NCI-H1417 (cell line): ENCODE measurements at places on chromosomes 2 and 18.

- no peak for DNase-seq
Observed at GRCh38 chr2:101297383-101297782, 11.1 kb downstream of the RNF149 start.

- no peak for DNase-seq
Observed at GRCh38 chr2:28726177-28726576, 25.5 kb upstream of the PPP1CB start.

GRCh38 chr2:137813176-137813575, 151.1 kb upstream of the HNMT start:
- no peak for DNase-seq

GRCh38 chr2:10042301-10043161, 819 bp upstream of the KLF11 start:
- DNase-seq: peak; percentile 92

DNA sequence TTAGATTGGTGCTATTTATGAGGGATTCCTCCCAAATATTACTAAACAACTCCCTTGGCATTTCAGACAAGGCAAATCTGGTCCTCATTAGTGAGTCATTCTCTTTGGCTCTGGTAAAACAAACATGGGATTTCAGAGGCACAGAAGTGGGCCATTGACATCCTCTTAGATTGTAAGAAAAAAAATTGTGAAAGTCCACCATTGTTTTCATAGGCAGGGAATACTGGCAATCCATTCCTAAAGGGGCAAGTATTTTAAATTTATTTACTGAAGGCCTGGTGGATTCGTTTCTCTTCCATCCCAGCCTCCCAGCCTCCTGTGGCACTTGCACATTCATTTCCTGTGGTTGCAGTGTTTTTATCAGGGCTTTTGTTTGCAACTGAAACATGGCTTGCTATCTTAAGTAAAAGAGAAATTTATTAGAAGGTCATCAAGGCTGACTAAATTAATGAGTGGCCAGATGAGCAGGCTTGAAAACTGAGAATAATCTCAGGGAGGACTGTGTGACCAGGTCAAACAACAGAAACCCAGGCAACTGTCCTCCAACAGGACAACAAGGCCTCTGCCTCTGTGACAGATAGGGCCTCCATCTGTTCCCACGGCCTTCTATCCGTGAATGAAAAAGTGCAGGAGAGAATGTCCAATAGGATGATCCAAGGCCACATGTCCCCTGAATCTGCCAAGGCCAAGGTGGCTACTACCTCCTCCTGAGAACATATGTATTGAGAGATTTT, 23.1 kb upstream of the TNFAIP6 start:
- DNase-seq: peak; percentile 3

DNA sequence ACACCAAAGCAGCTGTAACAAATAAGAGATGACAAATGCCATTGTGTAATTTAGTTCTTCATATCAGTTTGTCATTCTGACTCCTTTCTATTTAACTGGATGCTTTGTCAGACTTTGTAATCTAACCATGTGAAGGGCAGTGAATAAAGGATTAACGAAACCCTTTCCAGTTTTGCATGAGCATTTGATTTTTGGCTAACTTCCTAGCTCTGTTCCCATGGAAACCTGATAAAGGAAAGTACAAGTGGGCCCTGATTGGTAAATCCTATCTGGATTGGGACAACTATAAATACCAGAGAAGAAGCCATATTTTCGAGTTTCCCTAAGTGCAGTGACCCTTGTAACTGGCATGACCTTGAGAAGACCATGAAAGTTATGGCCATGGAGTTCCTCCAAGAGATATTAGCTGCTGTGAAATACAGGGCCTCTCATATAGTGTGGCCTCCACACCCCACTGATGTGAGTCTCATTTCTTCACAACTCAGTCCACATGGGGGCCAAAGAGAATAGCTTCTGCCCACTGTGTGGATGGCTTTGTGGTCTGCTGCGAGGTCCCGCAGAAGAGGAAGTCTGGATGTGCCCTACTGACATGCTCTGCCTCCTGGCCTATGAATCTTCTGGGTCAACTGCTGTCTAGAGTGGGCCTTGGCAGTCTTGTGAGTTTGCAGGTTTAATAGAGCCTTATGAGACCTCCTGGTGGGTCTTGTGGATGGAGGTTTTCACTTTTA, 38.2 kb upstream of the CYP1B1 start:
- no peak for DNase-seq

GRCh38 chr2:200252265-200253067, 54.0 kb upstream of the SPATS2L start:
- DNase-seq: no peak

GRCh38 chr2:54486766-54487165, 30.6 kb downstream of the SPTBN1 start:
- no peak for DNase-seq

DNA sequence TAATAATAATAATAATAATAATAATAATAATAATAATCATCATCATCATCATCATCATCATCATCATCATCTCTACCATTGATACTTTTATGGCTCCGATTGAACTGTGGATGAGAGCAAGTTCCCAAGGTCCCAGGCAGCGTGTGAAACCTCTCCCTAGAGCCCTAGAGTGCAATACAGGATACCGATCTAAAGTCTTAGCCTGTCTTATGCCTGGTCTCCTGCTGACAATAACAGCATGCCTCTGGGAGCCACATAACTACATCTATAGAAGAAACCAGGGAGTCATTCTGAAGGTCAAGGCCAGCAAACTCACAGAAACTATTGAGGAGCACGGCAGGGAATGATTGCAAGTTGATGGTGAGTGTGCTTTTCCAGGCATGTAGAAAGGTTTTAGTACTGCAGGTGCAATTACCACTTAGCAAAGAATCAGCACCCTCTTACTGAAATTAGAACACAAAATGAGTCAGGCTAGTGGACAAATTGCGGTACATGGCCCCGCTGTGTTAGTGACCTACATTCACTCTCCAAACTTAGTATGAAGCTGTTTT, 457.2 kb upstream of the CDH20 start:
- DNase-seq: no peak

DNA sequence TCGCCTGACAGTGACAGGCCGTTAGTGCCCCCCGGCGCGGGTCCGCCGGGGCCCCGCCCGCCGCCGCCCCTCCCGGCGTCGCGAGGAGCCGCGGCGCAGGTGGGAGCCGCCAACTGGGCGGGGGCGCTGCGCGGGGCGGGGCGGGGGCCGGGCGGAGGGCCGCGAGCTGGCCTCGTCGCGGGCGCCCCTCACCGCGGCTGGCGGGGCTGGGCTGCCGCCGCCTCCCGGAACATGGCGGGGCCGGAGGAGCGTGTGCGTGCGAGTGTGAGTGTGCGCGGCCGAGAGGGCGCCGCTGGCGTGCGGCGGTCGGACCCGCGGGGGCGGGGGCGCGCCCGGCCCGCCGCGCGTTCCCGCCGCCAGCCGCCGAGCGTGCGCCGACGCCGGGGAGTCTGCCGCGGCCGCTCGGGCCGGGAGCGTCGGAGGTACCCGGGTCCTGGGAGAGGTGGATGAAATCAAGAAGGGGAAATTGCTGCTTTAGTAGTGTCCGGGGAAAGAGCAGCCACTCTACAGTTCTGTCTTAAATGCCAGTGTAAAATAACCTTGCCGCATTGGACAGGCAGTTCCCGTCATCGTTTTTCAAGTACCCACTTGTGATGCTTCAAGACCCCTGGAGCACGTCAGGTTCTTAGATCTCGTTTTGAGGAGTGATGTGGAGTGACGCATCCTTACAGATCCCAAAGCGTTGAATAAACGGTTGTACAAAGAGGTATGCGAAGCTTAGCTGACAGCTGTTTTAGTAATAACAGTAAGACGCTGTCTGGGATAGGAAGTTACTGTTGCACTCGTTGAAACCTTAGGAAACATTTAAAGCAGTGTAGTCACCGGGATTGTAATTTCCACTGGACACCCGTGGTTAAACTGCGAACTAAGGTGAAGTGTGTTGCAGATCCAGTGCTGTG, 836 bp downstream of the ANKRD12 start:
- peak; percentile 93 for DNase-seq

GRCh38 chr18:26103579-26103978, 13.2 kb upstream of the SS18 start:
- DNase-seq: no peak

DNA sequence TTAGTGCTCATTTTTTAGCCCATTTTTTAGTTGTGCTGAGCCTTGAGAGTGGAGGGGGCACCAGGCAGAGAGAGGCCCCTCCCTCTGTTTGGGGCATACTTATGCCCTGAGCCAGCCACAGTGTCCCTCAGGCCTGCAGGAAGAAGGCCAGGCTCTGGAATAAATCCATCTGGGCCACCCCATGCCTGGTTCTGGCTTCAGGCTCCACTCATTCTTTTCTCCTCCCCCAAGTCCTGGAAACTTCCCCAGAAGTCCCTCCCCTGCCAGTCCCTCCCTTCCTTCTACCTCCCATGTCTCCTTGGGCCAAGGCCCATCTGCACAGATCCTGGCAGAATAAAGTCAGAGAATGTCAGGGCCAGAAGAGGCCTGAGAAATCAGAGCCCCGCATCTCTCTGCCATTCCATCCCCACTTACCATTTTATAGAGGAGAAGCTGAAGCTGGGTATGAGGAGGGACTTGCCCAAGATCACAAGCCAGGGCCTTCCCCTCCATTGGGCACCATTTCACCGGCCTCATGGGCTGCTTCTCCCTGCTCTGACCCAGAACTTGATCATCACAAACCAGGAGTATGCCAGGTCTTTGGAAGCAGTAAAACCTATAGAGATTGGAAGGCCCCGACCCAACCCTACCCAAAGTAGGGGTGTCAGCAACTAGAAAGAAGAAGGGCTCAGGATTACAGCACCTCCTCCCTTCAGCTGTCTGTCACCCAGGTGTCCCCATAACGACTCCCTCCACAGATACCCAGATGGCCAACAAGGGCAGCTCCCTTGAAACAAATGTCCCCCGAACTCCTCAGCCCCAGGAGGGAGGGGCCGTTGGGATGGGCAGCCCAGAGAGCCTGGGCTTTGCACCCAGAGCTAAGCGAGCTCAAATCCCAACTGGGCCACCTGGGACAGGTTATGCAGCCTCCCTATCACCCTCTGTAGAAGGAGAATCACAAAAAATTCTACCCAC, 108.4 kb downstream of the POLR1A start:
- no peak for DNase-seq

GRCh38 chr2:69547984-69548715, 95.4 kb downstream of the AAK1 start:
- DNase-seq: no peak

DNA sequence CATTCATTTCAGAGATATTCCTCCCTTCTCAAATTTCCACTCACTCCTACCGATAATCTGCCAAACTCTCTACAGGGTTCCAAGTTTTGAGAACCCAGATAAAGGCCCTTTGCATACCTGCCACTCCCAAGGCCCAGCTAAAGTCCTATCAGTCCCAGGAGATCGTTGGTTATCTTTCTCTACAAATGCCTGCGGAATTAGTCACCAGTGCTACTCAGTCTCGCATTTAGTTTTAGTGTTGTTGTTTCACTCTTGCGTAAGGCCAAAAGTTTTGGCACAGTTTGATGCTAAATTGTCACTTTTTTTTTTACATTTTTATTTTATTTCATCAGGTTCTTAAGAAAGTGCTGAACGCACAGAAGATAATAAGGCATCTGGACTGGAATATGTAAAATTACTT, 29.2 kb upstream of the SETBP1 start:
- DNase-seq: no peak

DNA sequence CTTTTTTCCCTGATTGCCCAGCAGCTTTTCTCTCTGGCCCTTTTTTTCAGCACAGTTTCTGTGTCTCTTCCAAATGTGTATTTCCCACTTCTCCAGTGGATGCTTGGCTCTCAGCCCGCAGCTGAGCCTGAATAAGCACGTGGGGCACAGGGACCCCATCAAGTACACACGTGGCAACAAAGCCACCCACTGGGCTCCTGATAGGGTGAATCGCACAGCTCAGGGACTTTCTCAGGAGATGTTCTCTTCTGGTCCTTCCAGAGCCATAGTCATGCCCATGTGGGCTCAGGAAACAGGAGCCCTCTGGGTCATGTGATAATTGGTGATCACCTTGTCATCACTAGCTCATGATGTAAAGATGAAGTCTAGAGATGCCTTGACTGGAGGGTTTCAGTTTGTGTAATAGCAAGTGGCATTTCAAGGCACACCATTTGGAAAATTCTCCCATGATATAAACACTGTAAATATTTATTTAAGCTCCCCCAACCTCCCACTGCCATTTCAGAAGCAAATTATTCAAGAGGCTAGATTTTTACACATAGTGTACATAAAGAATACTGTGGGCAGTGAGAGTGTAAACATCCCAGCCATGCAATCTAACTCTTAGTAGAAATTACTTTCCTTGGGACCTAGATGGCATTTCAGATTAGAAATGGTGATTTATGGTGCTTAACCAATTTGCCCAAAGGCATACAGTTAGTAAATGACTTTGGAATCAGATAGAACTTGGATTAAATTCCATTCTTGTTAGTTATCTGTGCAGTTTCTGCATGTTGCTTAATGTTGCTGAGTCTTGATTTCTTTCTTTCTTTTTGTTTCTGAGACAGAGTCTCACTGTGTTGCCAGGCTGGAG, 597.5 kb downstream of the SLC4A3 start:
- no peak for DNase-seq

DNA sequence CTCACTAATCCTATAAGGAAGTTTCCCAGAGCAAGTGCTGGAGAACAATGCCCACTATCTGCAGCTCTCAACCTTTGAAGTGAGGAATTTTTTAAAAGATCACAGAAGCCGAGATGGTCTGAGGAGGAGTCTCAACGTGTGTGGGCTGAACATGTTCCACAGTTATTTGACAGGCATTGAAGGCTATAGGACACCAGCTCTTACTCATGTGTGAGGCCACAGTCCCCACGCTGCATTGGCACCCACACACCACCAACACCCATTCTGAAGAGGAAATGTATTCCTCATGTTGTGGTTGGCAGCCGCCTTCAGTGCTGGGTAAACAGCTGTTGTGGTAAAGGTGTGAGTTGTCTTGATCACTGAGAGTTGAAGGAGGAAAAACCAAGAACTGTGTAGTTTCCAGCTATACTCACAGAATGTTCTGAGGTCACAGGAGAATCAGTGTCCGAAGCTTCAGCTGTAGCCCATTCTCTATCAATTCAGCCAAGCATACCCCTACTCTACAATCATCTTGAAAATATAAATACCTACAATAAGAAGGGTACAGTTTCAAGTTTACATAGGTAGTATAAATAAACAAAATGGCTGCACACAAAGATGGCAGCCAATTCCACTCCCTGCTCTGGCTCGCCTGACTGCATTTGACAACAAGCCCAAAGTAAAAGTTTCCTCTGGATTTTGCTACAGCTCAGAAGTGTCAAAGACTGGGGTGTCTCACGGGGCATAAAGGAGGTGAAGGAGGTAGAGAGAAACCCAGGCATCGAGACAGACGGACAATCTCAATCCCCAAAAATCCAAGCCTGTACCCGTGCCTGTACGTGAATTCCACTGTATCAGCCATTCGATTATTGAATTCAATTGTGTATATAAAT, 12.1 kb downstream of the CD226 start:
- no peak for DNase-seq
